ENCODE measurements at places on chromosomes 2 and 18. TPM values are rescaled to one million over a fixed set of nuclear protein-coding genes. Genes with fewer than 3 reads are reported as not detected.

TUBB6 gene
- total RNA-seq, result 142 TPM

DNA sequence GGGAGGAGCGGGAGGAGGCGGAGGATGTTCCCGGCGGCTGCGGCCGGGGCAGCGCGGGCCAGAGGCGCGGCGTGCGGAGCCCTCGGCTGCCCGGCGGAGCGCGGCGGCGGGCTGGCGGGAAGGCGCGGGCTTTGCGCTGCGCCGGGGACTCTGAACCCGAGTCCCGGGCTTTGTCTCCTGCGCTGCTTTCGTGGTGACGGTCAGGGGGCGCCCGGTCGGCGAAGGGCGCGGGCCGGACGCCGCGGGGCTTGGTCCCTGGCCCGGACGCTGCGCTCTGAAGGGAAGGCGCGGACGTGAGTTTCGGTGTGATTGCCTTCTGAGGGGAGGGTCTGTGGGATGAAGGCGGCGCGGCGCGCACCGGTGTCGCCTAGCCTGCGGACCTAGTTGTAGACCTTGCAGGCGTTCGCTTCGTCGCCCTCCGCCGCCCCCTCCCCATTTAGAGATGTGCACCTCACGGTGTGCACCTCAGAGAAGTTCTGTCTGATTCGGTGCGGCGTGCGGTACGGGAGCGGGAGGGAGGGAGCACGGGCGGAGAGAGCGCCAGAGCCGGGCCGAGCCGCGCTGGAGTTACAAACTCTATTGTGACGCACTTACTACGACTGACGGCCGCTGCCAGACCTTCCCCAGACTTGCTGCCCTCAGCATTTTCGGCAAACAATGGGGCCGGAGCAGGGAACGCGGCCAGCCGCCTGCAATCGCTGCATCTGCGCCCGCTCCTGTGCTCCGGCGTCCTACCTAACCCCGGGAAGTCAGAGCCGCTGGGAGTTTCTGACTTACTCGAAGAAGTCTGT lies 2.1 kb downstream of the BCL2L11 start:
- DNase-seq, result peak; percentile 82

- no peak for DNase-seq
Observed at GRCh38 chr2:234608946-234609345, 112.1 kb upstream of the ARL4C start.

- DNase-seq, result no peak
Observed at GRCh38 chr2:147463881-147464520, 380.8 kb upstream of the ACVR2A start.

- DNase-seq, result no peak
Observed at GRCh38 chr18:59446012-59446411, 86.9 kb upstream of the LMAN1 start.

DES gene
- 86.5 TPM for total RNA-seq

ASIC4 gene
- 0.28 TPM for total RNA-seq

TCF23 gene
- total RNA-seq, result 72.2 TPM

- no peak for DNase-seq
Observed at GRCh38 chr2:195610717-195611116, 46.3 kb upstream of the SLC39A10 start.
